ENCODE measurements at places on chromosomes 1 and 21. TPM values are rescaled to one million over a fixed set of nuclear protein-coding genes. Genes with fewer than 3 reads are reported as not detected.

DNA sequence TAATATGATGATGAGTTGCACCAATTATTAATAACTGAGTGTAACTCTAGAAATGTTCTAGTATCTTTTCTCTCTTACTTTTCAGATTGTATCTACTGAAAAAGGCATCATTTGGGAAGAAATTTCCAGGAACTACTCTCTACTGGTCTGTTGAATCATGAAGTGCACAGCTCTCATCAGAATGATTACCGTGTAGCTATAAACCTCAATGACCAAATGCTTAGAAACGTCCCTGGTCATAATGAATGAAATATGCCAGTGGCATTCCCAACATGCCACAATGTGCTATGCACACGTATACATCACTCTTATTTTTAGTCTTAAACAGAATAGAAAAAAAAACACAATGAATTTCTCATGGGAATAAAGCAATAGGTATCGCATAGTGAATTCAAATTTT, 534.3 kb upstream of the OLFM3 start:
- no peak overlapping the region for H3K27ac ChIP-seq
- H3K36me3 ChIP-seq, result no peaks in the 10 kb centered on the region
- H3K4me3 ChIP-seq, result no peak overlapping the region
- H3K4me1 ChIP-seq, result no peaks in the 10 kb centered on the region
- no peak for DNase-seq
- H3K27me3 ChIP-seq, result no peaks in the 10 kb centered on the region

DNA sequence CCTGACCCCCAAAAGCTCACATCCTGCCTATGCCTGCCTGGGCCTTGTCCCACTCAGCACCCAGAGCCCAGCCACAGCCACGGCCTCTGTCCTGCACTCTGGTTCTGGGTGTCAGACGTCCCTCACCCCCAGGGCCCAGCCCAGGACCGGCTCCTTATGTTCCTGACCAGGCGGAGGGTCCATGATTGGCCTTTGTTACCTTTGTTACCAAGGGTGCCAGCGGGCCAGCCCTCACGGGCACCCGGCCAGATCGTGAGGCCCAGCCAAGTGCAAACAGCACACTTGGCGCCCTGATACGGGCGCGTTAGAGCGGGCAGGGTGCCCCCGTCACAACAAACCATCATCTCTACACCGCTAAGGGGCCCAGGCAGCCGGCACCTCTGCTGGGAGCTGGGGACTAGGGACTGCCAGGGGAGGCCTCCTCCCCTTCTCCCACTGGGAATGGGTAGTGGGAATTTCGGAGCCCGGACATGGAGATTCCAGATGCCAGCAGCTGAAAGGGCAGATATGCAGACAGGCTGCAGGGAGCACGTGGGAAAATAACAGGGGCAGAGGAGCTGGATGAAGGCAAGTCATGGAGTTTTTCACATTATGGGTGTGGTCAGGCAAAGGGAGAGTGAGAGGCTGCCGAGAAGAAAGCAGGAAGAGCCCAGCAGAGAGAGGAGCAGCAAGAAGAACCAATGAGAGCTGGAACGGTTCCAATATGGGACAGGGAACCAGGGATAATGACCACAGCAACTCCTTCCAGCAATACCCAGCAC, 22.1 kb downstream of the HSPG2 start:
- H3K4me1 ChIP-seq, result peaks cover 5% of the 10 kb centered on the region
- H3K36me3 ChIP-seq, result no peaks in the 10 kb centered on the region
- no peak for DNase-seq
- no peak overlapping the region for H3K4me3 ChIP-seq

DNA sequence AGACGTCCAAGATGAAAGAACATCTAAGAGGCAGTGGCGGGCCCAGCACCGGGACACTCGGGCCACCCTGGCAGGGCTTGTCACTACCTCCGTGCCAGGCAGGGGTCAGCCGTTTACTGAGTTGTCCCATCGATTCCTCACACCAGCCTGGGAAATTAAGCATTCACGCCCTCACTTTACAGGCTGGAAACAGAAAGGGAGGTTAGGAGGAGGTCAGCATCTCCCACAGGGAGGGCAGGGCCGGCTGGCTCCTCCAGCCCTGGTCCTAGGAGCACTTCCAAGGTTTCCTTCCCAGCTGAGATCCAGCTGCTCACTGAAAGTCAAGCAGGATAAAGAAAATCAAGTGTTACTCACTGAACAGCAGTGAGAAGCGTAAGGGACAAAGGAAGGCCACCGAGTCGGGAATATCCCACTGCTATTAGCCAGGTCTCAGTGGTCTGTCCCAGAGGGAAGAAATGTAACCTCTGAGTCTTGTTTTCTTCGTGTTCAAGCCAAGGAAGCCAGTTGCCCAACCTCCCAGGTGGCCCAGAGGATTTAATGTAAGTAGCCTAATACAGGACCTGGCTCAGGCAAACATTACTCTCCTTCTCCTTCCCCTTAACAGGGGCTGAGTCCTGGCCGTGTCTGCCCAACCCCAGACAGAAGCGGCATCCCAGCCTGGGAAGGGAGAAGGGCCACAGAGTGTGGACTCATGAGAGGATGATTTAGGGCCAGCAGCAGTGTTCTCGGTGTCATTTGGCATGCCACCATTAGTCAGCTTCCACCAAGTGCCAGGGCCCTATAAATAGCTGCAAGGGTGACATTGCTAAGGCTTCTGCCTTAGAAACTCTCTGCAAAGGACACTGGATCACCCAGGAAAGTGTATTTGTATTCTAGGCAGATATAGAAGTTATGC, 203.1 kb upstream of the GALNT2 start:
- H3K4me1 ChIP-seq, result no peaks in the 10 kb centered on the region
- no peak for DNase-seq
- H3K27me3 ChIP-seq, result no peaks in the 10 kb centered on the region
- H3K27ac ChIP-seq, result no peak overlapping the region
- H3K4me3 ChIP-seq, result no peak overlapping the region
- no peaks in the 10 kb centered on the region for H3K36me3 ChIP-seq

- H3K27me3 ChIP-seq, result no peaks in the 10 kb centered on the region
- H3K36me3 ChIP-seq, result no peaks in the 10 kb centered on the region
- H3K4me3 ChIP-seq, result no peak overlapping the region
- DNase-seq, result no peak
- H3K4me1 ChIP-seq, result no peaks in the 10 kb centered on the region
- no peak overlapping the region for H3K27ac ChIP-seq
Measured at GRCh38 chr1:172496678-172497077, 36.3 kb upstream of the SUCO start.

- no peaks in the 10 kb centered on the region for H3K36me3 ChIP-seq
- peaks cover 5% of the 10 kb centered on the region for H3K4me1 ChIP-seq
- H3K27ac ChIP-seq, result no peak overlapping the region
- H3K27me3 ChIP-seq, result no peaks in the 10 kb centered on the region
Measured at GRCh38 chr1:203663294-203663693, 36.7 kb downstream of the ATP2B4 start.

Gene TMEM125
- total RNA-seq, result 1.0 TPM

- DNase-seq, result no peak
- peaks cover 3% of the 10 kb centered on the region for H3K36me3 ChIP-seq
- H3K27me3 ChIP-seq, result no peaks in the 10 kb centered on the region
- H3K4me1 ChIP-seq, result no peaks in the 10 kb centered on the region
- H3K4me3 ChIP-seq, result no peak overlapping the region
Measured at GRCh38 chr1:178818416-178818815, 52.5 kb downstream of the ANGPTL1 start.

GRCh38 chr1:246176126-246177024, 330.7 kb downstream of the SMYD3 start:
- no peak overlapping the region for H3K4me3 ChIP-seq
- H3K4me1 ChIP-seq, result no peaks in the 10 kb centered on the region
- no peak overlapping the region for H3K27ac ChIP-seq
- no peak for DNase-seq
- H3K36me3 ChIP-seq, result no peaks in the 10 kb centered on the region
- H3K27me3 ChIP-seq, result no peaks in the 10 kb centered on the region
